ENCODE measurements at places on chromosomes 16 and 17.

GRCh38 chr16:4692460-4693295 is 684 bp upstream of the NUDT16L1 start:
- no peak for DNase-seq

- no peak for DNase-seq
Observed at GRCh38 chr16:64704386-64704785, 417.5 kb downstream of the CDH11 start.

DNA sequence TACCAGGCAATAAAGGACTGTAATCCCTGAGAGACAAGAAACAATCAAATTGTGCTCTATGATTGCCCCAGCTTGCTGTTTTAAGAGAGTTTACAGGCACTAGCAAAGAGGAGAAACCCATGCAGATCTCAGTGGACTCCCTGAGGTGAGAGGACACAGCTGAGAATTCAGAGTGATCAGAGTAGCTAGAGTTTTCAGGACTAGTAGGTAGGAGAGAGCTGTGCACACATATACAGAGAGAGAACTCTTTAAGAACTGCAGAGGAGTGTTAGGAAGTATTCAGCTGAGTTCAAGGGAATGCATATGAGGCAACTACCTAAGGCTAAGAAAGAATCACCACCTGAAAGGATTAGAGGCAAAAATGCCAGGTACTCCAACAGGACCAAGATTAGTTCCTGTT is 904.8 kb downstream of the CDH8 start:
- DNase-seq = no peak

DNA sequence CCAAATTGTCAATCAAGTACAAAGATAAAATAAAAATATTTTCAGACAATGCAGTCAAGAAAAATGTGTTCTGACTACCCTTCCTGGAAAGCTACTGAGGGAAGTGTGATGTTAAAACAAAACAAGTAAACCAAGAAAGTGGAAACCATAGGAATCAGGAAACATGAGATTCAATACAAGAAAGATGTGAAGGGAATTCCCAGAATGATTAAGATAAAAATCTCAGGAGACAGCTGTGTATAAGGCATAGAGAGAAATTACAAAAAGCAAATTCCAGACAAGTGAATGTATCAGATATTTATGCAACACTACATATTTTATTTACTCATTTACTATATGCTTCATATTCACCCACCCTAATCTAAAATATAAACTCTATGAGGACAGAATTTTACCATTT is 32.2 kb downstream of the TRIM37 start:
- DNase-seq = no peak

- DNase-seq = no peak
Observed at GRCh38 chr17:63704259-63704576, 4.3 kb upstream of the LIMD2 start.

- DNase-seq = peak; percentile 69
Observed at GRCh38 chr16:69150146-69150865, 17.9 kb downstream of the UTP4 start.
